AG10803 (cell line): ENCODE measurements at places on chromosomes 4 and X.

GRCh38 chr4:3772632-3773031, 6.4 kb downstream of the ADRA2C start:
- no peak for DNase-seq

GRCh38 chrX:13911586-13911985, 94.7 kb upstream of the GPM6B start:
- peak; percentile 3 for DNase-seq

GRCh38 chrX:7435822-7436221, 287.9 kb upstream of the PUDP start:
- peak; percentile 16 for DNase-seq

DNA sequence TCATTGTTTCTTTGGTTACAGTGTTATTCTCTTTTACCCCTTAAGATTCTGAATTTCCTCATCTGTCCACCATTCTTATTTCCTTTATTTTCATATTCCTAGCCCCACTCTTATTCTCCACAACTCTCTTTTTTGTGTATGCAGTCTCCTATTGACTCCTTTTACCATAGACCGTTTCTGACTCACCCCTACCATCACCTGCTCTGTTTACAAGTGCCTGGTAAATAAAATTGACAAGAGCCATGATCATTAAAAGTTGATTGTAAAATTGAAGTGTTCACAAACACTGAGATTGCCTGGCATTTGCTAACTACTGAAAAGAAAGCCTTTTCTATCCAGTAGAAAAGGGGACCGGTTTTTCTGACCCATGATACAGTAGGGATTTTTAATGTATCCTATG, 54.4 kb downstream of the MRPL1 start:
- no peak for DNase-seq

DNA sequence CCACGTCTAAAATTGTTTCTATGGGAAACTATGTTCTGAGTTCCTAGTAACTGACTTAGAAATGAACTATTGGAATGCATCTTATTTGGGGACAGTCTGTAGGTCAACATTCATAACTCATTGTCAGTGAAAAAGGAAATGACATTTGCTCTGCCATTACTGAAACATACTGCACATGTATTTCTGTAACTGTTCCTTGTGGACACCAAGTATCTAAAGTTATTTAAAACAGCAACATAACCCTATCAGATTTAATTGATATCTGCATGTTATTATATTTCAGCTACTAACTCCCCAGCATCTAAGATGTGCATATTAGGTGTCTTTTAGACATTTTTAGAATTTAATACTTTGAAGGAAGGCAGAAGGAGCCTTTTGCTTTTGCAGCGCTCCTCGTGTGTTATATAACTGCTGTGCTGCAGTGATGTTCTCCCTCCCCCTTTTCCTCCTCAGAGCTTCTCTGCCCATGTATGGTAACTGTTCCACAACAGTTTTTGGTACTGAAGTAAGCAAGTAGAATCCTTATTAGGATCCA, 37.2 kb upstream of the TMEM131L start:
- DNase-seq, result no peak

GRCh38 chrX:9619133-9619532, 146.5 kb downstream of the GPR143 start:
- no peak for DNase-seq

DNA sequence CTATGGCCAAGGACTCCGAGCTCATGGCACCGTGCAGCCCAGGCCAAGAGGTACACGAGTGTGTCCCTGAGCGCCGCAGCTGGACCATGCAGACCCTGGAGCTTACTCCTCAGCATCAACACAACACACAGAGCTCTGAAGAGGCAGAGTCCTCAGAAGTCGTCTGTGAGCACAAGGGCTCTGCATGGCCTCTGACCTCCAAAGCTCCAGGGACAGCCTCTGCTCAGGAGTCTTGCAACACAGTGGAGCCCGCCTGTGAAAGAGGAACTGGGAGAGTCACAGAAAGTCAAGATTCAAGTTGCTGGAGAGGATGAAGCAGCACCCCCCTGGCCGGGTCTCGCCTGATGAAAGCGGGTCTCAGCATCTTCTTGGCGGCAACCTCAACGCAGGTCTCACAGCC, 2.9 kb downstream of the LRPAP1 start:
- no peak for DNase-seq

- DNase-seq, result no peak
These were observed 14.7 kb downstream of the C4orf54 start for GRCh38 chr4:99642725-99643489.

DNA sequence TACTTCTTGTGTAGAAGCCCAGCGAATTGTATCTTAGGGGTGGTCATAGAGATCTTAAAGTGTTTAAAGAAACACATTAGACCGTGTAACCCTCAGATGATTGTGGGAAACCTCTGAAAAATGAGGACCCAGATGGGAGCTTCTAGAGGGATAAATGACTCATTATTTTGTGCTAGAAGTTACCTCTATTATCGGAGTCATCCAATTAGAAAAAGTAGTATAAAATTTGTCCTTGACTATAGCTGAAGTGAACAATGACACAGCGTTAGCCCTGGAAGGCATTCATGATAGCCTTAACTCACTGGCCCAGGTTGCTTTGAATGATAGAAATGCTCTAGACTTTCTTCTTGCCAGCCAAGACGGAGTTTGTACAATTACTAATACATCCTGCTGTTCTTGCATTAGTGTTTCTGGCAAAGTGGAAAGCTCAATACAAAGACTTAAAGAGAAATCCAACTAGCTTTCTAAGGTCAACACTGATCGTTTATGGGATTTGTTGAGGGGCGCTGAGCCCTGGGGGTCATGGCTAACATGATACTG, 178.9 kb upstream of the VEGFC start:
- no peak for DNase-seq

DNA sequence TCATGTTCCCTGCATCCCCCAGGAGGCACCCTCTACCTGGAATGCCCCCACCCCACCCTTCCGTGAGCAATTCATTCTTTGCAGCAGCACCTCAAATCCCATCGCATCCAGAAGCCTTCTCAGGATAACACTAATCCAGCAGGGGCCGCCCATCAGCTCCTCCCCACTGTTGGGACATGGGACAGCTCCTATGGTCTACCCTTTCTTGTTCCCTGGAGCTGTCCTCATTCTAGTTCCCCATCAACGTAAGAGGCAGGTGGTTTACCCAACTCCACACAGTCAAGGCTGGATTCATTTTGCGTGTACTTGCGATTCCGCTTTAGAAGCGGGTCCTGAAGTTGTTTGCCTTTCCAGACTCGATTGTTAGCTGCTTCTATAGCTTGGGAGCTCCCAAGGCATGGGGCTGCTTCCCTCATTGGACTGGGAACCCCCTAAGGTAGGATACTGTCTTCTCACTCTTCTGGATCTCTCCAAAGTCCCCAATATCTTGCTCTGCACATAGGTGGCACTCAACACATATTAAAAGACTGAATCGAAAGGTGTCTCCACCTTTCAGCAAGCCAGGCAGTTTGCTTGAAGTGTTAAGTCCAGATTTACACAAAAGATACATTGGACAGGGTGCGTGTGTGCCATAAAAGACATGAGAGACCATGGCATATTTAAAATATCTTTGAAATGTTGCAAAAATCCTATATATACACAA, 942 bp upstream of the APLN start:
- no peak for DNase-seq

DNA sequence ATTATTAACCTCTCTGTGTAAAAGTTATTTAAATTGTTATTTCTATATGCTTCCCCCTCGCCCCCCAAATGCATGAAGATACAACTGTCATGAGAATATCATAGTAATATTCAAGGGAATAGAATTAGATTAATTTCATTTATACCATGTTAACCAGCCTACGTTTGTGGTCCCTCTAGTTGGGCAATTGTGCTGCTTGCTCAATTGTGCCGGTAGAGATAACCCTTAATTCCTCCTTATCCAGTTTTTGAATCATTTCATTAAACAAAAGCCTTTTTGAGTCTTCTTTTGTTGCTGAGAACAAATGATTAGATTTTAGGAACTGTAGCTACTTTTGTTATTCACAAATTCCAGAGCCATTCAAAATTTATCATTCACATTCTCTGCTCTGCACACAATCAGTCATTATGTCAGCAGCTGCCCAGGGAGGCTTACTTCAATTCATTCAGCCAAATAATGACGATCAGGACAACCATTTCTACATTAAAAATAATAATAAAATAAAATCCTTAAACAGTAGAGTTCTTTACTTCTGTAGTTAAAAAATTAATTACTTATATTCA, 98.1 kb downstream of the ADGRL3 start:
- DNase-seq, result no peak
